Activated effector memory CD4-positive, alpha-beta T cell treated with Interleukin-2 at 50 U/mL for 16 hours (primary cell): ENCODE measurements at places on chromosomes 3 and 15.

- DNase-seq: no peak
Measured at GRCh38 chr3:66703501-66703900, 202.7 kb upstream of the LRIG1 start.

DNA sequence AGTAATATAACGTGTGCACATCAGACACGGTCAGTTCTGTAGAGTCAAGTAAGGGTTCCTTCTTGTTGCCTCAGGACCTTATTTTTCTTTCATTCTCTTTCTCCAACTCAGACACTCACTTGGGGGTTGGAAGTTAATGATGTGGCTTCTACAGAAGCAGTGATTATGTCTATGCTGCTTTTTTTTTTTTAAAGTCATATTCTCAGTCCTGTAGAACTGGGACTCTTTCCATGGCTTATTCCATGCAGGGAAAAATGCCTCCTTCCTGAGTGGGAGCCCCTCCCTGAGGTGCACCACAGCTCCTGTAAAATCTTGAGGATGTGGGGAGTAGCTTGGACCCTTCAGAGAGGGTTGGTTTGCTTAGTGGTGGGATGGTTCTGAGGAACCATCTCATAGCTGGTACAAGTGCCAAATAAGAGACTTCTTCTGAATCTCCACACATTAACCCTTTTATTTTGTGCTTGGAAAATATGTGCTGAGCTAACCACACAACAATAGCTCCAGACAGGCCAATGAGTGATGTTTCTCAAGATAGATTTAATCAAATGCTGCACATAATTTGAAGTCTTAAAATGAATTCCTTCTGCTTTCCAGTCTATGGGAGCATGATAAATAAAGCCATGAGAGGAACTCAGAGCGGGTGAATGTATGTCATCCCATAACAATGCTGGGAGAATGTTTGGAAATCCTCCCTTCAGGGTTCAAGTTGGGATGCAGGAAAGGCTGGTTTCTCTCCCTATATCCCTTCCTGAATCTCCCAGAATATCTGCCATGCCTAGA is 23.3 kb upstream of the FSTL1 start:
- no peak for DNase-seq

- no peak for DNase-seq
Measured at GRCh38 chr3:32449691-32450090, 53.0 kb downstream of the CMTM6 start.

DNA sequence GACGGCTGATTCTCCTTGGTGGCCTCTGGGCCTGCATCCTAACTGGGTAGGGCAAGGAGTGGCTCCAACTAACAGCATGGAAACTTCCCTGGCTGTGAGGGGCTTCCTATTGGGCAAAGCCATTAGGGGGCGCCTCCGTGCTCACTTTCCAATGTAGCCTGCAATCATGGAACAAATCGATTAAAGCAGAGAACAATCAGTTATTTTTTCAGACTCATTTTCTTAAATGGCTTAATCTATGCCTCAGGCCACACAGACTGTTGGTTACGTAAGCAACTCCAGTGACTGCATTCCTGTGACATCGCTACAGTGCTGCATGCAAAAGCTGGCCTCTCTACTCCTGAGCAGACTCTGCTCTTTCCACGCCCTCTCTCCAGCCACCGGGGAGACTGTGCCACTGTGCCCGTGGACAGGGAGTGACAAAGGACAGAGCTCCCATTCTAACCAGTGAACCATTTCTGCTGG is 278.9 kb downstream of the KLF13 start:
- DNase-seq: no peak

GRCh38 chr15:38066612-38067011 is 132.2 kb downstream of the TMCO5A start:
- no peak for DNase-seq

DNA sequence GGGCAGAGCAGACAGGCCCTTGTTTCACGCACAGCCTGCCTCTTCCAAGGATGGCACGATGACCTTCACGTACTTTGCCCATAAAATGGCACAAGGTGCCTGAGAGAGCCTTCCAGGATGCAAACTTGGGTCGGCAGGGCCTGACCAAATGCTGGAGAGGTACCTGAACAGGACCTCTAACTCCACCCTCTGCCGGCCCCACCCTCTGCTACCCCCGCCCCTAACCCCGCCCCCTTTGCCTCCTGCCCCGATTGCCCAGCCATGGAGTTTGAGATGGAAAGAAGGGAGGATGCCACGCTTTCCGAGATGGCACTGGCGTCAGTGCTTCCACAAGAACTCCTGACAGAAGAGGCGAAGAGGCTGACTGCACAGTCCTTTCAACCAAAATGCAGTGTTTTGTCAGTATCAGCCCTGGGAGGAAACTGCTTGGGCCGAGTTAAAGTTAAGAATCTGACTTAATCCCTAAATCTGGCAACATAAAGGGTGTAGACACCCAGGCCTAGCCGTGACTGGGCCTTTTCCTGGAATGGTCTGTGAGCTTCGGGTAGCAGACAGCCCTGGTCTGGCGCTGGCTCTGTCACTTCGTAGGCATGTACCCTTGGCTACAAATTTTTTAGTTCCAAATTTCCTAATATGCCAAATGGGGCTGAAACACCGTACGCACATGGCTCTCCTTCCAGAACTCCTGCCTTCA is 230.3 kb upstream of the RGMA start:
- no peak for DNase-seq

DNA sequence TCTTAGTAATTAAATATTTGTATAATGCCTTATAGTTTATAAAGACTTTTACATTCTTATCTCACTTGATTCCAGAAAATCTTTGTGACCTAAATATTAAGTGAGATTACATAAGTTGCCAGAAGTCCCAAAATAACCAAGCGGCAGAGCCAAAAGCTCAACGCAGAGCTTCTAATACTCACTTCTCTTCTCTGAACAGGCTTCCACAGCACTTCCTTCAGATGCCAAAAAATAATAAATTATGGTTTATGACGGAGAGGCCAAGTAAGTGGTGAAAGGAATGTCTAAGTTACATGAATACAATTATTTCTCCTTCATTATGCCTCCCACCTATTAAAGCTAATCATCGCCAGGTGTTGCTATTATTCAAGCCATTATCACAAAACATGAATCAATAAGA is 110.3 kb downstream of the GBE1 start:
- no peak for DNase-seq

GRCh38 chr3:61869371-61869770 is 308.0 kb downstream of the PTPRG start:
- no peak for DNase-seq

- no peak for DNase-seq
Measured at GRCh38 chr3:167318306-167318705, 61.8 kb downstream of the ZBBX start.

GRCh38 chr15:67134067-67134838 is 68.9 kb downstream of the SMAD3 start:
- peak; percentile 56 for DNase-seq
